ENCODE measurements at places on chromosomes 1 and 21. TPM values are rescaled to one million over a fixed set of nuclear protein-coding genes. Genes with fewer than 3 reads are reported as not detected.

FCRL2 gene
- polyA plus RNA-seq = not detected

DNA sequence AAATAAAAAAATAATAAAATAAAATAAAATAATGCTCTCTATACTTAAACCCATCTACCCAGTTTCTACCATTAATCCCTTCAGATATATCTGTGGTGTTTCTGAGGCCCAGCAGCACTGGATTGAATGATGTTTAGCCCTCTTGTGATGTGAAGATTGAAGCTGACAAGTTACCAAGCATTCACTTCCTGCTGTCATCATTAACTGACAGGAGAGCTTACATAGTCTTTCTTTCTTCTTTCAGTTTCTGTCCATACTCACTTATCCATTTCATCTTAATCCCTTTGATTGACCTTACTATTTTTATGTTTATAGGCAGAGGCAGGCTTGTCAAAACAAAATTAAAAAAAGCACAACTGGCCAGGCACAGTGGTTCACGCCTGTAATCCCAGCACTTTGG is 38.8 kb upstream of the PGD start:
- DNase-seq = no peak

BLACAT1 gene
- 0.30 TPM for polyA plus RNA-seq

- no peak for DNase-seq
Observed at GRCh38 chr1:41726899-41727748, 191.6 kb downstream of the HIVEP3 start.

GRCh38 chr1:100034470-100034869 is 64.7 kb downstream of the SLC35A3 start:
- DNase-seq = no peak

ATP6V1G3 gene
- polyA plus RNA-seq = not detected

TDRD5 gene
- 0.27 TPM for polyA plus RNA-seq

DNA sequence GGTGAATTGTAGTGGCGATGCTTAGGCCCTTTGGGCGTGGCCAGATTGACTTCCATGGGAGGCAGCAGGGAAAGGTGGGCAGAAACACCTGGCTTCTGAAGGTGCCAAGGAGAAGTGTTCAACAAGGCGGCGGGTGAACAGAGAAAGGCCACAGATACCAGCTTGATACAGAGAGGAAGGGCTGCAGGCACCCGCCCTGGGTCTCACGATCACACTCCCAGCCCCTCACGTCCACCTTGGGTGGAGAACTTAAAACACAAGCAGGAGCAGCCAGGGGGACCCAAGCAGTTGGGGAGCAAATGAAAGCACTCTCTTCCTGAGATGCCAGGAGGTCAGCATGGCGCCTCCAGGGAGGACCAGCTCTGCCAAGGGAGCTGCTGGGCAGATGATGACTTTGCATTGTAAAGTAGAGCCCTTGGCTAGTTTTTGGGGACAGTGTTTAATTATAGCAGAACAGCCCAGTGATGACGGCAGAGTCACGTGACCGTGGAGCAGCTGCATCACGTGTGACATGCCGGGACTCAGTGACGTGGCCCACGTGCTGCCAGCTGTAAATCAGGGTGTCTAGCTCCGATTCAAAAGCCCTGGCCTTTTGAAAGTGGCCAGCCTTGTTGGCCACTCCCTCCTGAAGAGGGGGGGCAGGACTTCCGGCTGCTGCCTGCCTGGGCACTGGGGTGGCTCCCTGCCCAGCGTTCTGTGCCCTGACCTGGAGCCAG is 19.0 kb downstream of the SLC37A1 start:
- no peak for DNase-seq

USP25 gene
- polyA plus RNA-seq = 11.9 TPM

GRCh38 chr1:167312871-167313270 is 92.2 kb downstream of the POU2F1 start:
- DNase-seq = no peak
